ENCODE measurements at places on chromosomes 16 and 17. TPM values are rescaled to one million over a fixed set of nuclear protein-coding genes. Genes with fewer than 3 reads are reported as not detected.

DNA sequence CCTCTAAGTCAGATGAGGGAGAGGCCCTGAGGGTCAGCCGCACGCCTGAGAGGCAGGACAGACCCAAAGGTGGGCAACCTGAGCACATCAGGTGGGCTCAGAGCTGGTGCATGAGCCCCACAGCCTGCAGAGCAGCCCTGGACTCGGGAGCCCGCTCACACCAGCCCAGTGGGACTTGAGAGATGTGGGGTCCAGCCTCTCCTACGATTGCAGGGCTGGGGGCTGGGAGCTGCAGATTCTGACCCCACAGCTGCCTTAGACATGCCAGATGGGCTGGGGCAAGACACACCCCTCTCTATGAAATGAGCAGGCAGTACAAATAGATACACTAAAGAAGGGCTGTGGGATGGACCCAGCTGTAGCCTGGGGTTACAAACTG lies 77.1 kb upstream of the RBL2 start:
- DNase-seq, result no peak

Gene SLFN13
- total RNA-seq, result 0.05 TPM

GRCh38 chr17:56830726-56831368 lies 2.9 kb downstream of the C17orf67 start:
- no peak for DNase-seq

DNA sequence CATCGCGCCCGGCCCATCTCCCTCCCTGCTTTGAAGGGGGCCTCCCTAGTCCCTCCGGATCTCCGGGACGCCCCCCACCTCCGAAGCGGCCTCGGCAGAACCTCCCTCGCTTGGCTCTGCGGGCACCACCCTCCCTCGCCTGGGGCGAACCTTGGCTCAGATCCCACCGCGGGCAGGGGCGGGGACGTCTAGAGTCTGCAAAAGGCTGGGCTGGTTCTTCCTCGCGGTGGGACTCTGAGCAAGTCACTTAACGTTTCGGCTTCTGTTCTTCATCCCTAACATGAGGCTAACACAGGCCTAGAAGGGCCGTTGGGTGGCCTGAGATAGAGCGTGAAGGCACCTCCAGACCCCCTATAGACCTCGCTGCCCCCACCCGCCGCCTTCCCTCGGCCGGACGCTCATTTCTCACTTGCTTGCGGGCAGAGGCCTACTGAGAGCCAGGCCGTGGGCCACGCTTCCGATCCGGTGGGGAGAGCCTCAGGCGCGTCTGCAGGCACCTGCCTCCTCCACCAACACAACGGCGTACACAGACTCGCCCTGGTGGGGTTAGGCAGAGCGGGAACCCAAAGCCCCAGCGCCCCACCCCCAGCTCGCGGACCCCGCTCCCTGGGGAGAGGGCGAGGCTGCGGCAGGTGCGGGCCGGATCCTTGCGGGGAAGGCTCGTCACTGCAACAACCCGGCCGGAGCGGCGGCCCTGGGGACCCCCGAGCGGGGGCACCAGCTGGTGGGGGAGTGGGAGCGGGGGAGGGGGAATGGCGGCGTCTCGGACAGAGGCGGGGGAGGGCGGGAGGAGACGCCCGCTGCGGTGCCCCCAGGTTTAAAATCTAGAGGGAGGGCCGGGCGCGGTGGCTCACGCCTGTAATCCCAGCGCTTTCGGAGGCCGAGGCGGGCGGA lies 5.4 kb downstream of the MYO1C start:
- peak; percentile 59 for DNase-seq

DNA sequence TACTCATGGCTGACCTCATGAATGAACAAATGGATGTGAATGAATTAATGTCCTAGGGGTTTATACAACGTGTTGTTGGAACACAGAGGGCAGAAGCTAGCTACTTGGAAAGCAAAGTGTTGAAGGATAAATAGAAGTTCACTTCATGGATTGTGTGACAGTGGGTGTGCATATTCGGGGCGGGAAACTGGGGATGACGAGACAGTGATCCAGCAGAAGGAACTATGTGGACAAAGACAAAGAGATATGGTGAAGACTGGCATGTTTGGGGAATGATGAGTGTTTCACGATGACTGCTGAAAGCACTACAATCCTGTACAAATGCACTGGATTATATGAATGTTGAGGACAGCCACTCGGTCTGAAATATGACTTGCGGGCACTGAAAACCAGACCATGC lies 250.5 kb upstream of the C16orf82 start:
- no peak for DNase-seq

GRCh38 chr17:1628856-1629503 lies 346 bp upstream of the SLC43A2 start:
- DNase-seq, result peak; percentile 95

DNA sequence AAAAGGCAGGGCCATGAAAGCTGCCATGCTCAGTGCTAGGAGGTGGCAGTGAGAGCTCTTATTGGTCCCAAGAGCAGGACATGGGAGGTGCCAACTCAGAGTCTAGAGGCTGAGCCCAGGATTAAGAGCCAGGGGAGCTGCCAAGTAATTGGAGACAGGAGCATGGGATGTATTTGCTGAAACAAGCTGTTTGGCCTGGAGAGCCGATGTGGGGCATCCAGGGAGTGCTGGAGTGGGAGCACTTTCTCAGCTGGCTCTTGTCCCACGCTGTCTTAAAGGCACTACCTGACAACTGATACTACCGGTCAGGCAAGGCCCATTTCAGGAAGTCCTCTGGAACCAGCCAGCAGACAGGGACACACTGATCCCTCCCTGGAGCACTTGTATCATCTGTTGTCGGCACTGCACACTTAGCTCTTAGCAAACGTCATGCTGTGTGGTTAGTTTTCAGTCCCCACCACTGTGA lies 19.3 kb downstream of the ANKFN1 start:
- peak; percentile 94 for DNase-seq
